Ammon's horn (tissue), 1 donor: ENCODE measurements at places on chromosomes 6 and 20.

DNA sequence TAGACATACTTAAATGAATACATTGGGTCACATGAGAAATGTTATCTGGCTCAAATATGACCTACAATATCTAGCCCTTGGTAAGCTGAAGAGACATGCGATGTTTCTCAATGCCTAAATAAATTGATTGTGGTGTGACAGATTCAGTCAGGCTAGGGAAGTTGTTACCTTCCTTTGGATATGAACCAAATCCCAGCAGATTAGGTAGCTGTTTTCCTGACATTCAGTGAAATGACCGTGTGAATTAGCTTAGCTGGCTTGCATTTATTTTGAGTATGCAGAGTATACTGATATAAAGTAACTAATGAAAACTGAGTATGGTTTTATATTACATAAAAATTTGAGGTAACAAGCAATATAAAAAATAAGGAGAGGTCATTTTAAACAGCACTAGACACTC is 288.2 kb downstream of the GJA1 start:
- no peak for DNase-seq

DNA sequence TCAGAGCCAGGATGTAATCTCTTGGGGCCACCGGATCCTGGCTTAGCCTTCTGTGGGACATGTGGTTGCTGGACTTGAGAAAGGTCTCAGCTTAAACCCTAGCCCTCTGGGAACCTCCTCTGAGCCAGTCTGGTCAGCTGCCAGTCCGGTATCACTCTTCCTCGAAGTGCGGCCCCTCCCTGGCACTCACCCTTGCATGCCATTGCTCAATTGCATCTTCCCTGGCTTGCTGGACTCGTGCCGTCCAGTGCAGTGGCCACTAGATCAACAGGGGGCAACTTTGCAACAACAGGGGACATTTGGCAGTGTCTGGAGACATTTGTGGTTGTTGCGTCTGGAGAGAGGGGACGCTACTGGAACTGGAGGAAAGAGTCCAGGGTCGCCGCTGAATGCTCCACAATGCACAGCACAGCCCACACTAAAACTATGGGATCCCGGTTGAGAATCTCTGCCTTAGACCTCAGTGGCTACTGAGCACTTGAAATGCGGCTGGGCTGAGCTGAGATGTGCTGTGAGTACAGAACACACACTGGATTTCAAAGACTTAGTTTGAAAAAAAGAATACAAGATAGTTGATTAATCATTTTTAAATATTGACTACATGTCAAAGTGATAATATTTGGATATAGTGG is 152.1 kb downstream of the TFAP2C start:
- no peak for DNase-seq

GRCh38 chr6:11755725-11756124 is 22.9 kb downstream of the ADTRP start:
- DNase-seq: no peak

GRCh38 chr6:79005497-79005896 is 72.6 kb downstream of the PHIP start:
- no peak for DNase-seq

DNA sequence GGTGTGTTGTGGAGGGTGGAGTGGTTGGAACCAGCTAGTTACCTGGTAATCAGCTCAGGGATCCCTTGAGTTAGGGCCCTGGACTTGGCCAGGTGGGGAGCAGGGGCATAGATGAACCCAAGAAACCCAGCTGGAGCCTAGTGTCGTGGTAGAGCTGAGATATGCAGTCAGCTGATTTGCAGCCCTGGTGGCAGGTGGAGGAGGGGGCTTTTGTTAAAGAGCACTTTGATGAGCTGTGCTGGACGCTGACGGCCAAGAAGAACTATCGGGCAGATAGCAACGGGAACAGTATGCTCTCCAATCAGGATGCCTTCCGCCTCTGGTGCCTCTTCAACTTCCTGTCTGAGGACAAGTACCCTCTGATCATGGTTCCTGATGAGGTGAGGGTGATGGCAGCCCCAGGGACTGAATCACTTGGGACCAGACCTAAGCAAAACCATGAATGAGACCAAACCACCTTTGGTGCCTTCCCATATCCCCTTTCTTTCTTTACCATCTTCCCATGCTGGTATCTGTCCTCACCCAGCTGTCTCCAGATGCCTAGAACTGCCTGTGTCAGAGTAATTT is 12.7 kb downstream of the DEF6 start:
- no peak for DNase-seq

- DNase-seq: no peak
These were observed 4.3 kb downstream of the MICA start for GRCh38 chr6:31407699-31408098.

- DNase-seq: no peak
These were observed 149.5 kb upstream of the BMP5 start for GRCh38 chr6:56024931-56025330.

- DNase-seq: no peak
These were observed 6.0 kb downstream of the RFX6 start for GRCh38 chr6:116883005-116883404.

- no peak for DNase-seq
These were observed 106.7 kb downstream of the GPX5 start for GRCh38 chr6:28632326-28632851.

- no peak for DNase-seq
These were observed 29.1 kb downstream of the QRSL1 start for GRCh38 chr6:106658469-106658868.
